ENCODE measurements at places on chromosomes 1 and 21.

GRCh38 chr1:150182247-150182646 is 32.5 kb downstream of the PLEKHO1 start:
- DNase-seq: no peak

DNA sequence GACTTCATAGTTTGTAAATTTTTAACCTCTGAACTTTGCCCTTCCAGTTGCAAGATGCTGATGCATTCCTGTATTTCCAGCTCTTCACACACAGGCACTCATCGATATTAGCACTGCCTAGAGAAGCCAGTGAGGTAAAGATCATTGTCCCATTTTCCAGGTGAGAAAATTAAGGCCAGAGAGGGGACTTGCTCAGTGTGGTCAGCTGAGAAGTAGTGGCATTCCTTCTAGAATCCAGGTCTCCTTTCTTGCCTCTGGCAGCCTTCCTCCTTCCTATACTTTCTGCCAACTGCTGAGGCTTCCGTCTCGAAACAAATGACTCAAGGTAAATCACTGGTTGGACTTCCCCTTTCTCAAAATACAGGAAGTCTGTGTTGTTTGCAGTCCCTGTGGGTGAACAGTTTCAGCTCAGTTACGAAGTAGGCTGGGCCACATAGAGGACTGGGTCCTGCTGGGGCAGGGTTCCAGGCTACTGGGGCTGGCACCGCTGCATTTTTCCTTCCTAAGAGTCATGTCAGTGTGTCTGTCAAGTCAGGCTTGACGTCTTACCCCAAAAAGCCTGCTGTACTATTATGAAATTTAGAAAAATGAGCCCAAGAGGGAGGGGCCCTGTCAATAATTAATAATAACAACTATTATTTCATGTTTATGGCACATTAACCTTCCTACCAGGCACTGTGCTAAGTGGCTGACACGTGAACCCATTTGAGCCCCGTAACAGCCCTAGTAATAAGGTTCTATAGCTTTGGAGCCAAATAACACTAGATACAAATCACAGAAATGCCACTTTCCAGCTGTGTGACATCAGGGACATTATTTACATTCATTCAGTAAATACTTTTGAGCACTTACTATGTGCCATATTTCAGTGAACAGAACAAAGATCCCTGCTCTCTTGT is 16.6 kb upstream of the RNF19B start:
- peak; percentile 74 for DNase-seq

DNA sequence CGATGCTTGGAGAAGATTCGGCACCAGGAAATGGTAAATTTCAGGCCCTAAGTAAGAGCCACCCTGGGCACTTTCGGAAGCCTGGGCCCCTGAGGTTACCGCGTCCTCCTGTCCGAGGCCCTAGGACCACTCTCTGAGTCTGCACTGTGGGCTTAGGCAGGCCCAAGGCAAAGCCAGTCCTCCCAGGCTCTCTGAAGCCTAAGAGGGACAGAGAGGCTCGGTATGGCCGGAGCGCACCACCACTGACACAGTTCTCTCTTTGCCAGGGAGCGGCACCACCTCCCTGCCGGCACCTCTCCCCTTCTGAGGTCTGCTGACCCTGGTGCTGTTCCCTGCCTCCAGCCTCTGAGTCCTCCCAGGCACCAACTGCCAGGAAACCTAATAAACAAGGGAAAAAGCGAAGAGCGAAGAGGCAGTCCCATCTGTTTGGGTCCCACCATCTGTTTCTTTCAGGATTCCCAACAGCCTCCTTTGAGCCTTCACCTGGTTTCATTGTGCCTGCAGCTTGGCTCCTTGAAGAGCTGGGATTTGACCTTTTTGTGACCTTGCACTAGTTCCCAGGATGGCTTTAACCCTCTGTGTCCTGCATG is 57.7 kb downstream of the VWA5B1 start:
- DNase-seq: no peak

GRCh38 chr1:28358716-28359115 is 10.8 kb upstream of the PHACTR4 start:
- DNase-seq: no peak

DNA sequence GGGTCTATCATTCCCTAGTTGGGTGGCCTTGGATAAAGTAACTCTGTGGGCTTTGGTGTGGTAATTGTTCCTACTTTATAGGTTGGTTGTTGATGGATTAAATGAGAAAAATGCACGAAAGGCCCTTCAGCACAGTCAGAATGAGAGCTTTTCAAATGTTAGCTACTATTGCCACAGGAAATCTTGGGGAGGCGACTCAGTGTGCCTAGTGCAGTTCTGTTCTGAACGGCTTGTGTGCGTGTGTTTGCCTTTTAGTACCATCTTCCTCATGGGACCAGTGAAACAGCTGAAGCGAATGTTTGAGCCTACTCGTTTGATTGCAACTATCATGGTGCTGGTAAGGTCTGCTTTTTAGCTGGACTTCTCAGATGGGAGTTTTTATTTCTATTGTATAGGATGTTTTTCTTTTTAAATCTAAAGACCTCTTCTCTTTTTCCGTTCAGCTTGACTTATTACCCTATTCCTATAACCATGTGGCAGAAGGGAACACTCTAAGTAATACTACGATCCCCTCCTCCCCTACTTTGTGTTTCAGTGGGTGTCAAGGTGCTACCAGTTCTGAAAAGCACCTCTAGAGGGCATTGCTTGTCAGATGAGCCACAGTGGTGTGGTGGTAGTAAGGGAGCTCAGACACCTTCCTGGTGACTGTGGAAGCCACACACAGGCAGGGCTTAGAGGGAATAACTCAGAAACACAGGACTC is 9.2 kb downstream of the SFT2D2 start:
- peak; percentile 38 for DNase-seq

GRCh38 chr1:198467907-198468306 is 72.6 kb downstream of the ATP6V1G3 start:
- DNase-seq: no peak

Measured in central memory CD4-positive, alpha-beta T cell (primary cell).